Suppressor macrophage (primary cell): ENCODE measurements at places on chromosomes 11 and 22.

DNA sequence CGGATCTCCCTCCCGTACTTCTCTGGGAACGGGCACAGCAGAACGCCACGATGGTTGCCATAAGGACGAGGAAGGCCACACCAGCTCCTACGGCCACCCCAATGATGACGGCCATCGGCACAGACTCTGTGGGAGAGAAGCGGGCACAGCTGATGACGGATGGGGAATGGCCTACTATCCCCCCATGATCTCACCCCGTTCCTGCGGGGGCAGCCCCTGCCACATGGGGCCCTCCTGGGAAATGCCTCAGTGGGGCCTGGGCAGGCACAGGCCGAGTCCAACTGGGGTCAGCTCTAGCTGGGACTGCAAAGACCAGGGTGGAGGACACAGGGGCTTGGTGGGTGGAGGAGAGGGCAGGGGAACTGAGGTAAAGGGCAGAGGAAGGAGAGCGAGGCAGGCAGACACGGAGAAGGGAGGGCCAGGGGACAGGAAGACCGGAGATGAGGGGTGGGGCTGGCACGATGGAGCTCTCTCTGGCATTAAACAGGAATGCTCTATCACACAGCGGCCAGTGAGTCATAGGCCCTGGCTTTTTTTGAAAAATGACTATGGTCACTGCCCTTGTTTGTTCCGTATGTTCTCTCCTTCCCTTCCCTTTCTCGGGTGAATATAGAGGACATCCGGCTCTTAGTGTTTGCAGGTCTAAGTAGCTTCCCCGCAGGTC, 76.0 kb downstream of the ST3GAL4 start:
- DNase-seq = no peak

DNA sequence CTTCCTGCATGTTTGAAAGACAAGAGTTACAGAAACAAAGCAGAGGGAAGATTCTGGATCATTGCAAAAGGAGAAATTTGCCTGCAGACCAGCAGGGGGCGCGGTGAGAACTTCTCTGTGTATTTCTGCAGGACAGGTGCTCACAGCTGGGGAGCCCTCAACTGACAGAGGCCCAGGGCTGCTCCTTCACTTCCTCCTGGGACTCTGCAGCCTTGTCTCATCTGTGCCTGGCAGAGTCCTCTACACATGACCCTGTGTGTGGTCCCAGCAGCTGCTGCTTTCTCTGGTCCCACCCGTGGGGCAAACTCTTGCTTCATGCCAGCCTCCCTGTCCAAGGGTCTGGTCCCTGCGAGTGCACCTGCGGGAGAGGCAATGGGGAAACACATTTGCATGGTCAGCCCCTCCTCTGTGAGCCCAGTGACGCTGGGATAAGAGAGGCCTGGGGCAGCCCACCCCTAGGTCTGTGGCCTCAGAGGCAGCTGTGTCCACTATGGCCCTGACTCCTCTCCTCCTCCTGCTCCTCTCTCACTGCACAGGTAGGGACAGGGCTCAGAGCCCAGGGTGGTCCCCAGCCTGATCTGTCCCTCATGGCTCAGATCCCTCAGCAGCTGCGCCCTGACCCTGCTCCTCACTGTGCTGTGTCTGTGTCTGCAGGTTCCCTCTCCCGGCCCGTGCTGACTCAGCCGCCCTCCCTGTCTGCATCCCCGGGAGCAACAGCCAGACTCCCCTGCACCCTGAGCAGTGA, 43.2 kb upstream of the VPREB1 start:
- DNase-seq = peak; percentile 18

DNA sequence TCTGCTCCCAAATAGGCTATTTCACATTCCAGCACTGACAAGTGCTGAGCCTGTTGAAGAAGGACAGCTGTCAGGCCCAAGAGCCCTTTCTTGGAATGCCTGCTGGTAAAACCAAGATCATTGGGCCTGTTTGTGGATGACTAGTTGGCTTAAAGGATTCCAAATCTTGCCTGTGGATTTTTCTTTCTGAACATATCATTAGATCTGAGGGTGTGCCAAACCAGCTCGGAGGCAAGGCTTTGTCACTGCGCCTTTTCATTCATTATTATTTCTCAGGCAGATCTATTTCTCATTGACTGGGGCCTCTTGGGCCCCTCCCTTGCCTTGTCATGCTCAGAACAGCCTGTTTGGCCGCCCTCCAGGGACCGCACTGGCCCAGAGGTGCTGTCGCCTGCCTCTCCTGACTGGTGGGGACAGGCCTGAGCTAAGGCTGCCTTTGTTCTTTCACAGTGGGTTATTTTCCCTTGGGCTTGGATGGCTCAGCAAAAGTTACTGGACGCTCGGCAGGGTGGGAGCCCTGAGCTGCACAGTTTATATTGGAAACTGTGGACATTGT, 222.7 kb upstream of the SESN3 start:
- no peak for DNase-seq

GRCh38 chr11:31819621-31820437, 8.7 kb upstream of the PAX6 start:
- no peak for DNase-seq

DNA sequence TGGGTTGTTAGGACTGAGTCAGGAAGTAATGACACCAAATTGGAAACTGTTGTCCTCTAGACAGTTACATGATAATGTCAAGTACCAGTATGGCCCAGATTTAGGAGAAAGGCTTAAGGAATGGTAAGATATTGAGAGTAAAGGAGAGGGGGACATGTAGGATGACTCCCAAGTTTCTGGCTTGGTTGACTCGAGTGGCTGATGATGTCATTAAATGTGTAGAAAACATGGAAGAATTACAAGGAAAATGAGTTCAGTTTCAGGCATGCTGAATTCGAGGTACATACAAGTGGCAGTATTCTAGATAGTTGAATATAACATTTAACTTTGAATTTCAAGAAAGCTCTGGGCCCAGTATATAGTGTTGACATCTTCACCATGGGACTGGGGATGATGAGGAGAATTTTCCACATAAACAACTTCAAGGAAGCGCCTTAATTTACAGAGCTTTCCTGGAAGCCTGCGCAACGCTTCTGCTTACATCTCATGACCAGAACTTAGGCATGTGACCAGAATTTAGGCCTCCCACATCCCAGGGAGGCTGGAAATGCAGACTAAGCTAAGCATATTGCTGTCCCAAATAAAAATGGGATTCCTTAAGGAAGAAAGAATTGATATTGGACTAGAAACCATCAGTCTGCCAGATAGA, 3.8 kb downstream of the CFAP300 start:
- DNase-seq = no peak

- no peak for DNase-seq
These were observed 104.5 kb upstream of the TEAD1 start for GRCh38 chr11:12569499-12570425.

DNA sequence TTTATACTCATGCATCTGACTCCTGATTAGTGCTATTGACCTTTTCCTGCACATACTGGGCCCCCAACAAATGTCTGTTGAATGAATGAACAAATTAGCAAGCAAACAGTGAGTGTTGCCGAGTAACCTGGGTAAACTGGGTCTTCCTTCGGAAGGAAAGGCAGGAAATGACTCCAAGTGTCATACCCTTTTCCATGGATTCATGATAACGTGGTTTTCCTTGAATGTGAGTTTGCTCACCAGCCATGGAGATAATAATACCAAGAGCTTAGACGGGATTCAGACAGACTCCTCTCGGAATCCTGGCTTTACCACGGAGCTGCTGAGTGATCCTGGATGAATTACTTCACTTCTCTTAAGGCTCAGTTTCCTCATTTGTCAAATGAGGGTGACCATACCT, 16.7 kb downstream of the TECTA start:
- no peak for DNase-seq

DNA sequence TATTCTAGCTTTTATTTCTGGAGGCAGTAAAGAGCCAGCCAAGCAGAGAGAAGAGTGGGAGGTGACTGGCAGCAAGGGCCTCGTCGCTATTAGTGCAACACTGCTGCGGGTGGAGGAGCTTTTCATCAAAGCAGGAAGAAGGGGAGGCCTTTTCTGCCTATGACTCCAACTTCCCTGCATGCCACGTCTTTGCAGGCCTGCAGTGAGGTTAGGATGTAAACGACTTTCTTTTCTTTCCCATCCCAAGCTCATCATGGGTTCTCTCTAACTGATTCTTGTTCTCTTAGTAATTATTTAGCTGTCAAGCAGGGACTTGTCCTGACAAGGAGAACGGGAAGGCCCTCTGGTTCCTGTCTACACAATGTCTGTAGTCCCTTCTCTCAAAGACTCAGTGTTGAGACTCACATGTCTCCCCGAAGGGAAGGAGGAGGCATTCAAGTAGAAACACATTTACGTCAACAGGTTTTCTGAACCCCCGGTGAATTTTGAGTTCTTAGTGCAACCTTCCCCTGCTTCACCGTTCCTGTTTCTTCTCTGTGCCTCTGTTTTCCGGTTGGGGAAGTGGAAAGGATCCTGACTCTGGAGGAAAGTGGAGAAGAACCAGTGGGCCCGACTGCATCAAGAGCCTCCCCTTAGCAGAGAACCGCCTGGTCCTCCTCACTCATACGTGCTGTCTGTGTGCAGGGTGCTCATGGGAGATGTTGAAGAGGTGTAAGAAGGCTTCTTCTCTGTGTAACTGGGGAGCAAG, 56.9 kb downstream of the PACS1 start:
- DNase-seq = peak; percentile 86

DNA sequence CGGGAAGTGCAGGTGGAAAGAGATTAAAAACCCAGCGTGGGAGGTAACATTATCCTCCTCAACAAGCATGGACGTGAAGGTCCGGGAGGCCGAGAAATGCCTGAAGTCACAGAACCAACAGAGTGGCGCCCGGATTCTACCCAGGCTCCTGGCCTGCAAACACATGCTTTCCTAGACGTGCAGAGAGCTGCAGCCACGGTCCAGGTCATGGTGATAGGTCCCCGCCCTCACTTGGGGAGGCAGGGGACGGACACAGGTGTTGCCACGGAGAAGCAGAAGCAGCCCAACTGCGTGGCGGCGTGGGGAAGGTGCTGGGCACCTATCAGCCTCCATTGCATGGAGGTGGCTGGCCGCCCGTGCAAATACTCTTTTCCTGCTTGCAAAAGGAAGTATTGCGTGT, 148.8 kb downstream of the MPPED1 start:
- no peak for DNase-seq

- DNase-seq = peak; percentile 75
These were observed 46.4 kb downstream of the CD82 start for GRCh38 chr11:44611687-44612434.

DNA sequence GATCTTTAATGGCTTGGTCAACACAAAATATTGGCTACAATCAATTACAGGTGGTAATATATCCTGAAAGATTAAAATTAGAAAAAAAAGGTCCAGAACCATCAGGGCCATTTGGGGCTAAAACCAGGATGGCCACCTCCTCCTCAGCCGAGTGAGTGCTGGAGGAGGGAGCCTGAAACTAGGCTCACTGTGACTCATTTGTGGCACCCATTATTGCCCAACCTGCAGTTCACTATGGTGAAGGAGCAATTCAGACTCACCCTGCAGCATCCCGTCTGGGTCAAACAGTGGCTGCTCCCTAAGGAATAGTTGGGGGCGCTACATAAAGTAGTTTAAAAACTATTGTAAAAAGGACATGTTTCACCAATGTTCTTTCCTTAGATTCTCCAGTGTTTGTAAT, 60.7 kb downstream of the GLYATL1 start:
- DNase-seq = peak; percentile 63
